Stimulated activated CD8-positive, alpha-beta memory T cell treated with anti-CD3 and anti-CD28 coated beads, Interleukin-15, amount 100 ng/mL, for 4 hours (primary cell): ENCODE measurements at places on chromosomes 1 and 21.

GRCh38 chr1:7261490-7261889 lies 476.2 kb downstream of the CAMTA1 start:
- no peak for DNase-seq

- DNase-seq = no peak
Measured at GRCh38 chr21:14613486-14614224, 67.5 kb upstream of the SAMSN1 start.

DNA sequence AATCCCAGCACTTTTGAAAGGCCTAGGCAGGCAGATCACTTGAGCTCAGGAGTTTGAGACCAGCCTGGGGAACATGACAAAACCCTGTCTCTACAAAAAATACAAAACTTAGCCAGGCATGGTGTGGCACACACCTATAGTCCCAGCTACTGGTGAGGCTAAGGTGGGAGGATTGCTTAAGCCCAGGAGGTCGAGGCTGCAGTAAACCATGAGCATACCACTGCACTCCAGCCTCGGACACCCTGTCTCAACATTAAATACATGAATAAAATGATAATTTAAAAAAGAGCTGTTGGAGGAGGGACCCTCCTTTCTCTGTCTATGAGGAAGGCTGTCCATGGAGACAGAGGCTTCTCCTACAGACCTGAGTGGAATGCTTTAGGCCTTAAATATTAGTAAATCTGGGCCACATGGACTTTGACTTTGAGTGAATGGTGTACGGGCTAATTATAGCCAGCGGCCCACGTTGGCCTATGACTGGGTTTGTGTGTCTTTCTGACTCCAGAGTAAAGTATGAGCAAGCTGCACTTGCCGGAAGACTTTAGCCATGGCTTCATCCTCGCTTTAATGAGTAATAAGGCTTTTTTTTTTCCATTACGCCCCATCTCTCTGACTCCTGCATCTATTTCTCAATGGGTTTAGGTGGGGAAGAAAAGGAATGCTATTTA lies 21.3 kb downstream of the RAB3B start:
- no peak for DNase-seq

- DNase-seq = no peak
Measured at GRCh38 chr1:185420588-185421081, 103.6 kb upstream of the IVNS1ABP start.

DNA sequence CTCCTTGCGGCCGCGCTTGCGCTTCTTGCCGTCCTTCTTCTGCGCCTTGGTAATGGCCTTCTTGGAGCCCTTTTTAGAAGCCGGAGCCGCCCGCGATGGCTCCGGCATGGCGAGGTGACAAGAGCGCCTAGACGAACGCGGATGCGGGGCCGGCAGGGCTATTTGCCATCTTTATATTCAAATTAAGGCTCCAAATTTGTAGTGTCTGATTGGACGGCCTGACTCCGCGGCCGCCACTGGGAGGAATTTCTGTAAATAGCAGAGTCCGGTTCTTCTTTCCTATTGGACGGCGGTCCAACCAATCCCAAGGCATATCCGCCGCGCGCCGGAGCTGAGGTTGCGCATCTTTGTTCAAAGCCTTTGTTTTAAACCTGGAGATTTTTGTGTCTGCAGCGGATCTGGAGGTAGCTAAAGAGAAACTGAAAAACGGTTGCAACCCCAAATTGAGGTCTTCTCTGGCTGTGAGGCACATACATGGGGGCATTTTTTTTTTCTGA lies 22.6 kb upstream of the RNF187 start:
- DNase-seq = peak; percentile 78

DNA sequence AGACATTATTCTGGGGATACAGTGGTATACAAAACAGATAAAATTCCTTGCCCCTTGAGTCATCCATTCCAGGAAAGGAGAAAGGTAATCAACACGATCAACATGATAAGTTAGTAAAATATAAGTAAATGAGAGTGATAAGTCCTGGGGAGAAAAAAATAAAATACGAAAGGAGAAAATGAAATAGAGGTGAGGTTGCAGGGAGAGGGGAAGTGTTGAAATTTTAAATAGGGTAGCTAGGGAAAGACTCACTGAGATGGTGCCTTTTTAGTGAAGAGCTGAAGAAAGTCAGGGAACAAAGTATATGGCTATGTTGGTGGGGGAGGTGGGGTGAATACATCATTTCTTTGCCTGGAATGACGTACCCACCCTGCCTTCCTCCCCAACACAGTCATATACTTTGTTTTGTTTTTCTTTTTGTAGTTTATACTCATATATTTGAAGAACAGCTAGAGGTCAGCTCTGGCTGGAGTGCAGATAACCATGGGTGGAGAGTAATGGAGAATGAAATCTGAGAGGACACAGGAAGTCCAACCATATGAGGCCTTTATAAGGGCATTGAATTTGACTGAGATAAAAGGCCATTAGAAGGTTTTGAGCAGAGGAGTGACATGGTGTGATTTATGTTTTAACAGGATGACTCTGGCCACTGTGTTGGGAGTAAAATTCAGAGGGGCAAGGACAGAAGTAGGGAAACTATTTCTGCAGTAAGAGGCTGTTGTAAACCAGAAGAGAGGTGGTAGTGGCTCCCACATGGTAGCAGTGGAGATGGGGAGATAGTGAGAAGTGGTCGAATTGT lies 54.8 kb downstream of the OSBPL9 start:
- DNase-seq = no peak

GRCh38 chr1:175801979-175802378 lies 58.6 kb upstream of the TNR start:
- DNase-seq = no peak

GRCh38 chr1:54595956-54596498 lies 27.3 kb downstream of the FAM151A start:
- no peak for DNase-seq

- no peak for DNase-seq
Measured at GRCh38 chr21:18940791-18941190, 537.2 kb upstream of the TMPRSS15 start.

GRCh38 chr1:169899519-169900217 lies 6.0 kb upstream of the SCYL3 start:
- DNase-seq = no peak

DNA sequence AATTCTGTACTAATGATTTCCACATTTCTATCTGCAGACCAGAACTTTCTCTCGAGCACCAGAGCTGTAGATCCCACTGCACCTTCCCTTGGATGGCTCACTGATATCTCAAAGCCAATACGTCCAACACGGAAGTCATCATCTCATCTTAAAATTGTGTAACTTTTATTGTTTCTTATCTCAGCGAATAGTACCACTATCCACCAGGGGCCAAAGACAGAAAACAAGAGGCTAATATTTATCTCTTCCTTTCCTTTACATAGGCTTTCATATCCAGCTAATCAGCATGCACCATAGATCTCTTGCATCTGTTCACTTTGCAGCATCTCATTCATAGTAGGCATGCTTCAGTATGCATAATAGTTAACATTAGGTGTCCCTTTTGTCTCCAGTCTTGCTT lies 303.6 kb downstream of the PTPRC start:
- no peak for DNase-seq

DNA sequence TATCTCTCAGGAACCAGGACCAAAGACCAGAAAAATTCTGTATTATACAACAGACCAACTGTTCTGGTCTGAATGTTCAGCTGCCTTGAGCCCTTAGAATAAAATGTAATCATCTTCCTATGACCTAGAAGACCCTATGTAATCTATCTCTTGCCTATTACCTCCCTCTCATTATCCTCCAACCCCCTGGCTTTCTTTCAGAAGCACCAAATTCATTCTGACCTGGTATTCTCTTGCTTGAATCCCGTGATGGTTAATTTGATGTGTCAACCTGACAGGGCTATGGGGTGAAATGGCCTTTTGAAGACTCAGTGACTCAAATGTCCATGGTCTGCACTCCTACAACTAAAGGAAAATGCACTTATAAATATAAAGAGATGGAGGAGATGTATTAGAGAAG lies 21.8 kb upstream of the FBXO28 start:
- no peak for DNase-seq
